ENCODE measurements at places on chromosomes 2 and 18.

DNA sequence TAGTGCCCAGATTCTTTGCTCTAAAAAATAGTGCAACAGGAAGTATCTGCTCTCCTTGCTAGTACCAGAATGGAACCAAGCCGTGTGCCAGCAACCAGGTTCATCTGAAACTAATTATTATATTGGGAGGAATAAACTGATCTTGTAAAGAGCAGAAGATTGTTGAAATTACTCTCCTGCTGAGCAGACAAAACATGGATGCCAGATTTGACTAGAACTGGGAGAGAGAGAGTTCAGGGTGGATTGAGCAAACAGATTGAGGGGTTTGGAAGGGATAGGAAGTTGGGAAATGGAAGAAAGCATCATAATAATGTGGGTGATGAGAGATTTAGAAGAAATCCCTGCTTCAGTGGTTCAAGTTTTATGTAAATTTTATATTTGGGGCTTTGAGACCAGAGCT, 160.1 kb upstream of the RASGRP3 start:
- no peak for DNase-seq

- no peak for DNase-seq
Observed at GRCh38 chr2:18800240-18800971, 211.0 kb upstream of the NT5C1B start.

DNA sequence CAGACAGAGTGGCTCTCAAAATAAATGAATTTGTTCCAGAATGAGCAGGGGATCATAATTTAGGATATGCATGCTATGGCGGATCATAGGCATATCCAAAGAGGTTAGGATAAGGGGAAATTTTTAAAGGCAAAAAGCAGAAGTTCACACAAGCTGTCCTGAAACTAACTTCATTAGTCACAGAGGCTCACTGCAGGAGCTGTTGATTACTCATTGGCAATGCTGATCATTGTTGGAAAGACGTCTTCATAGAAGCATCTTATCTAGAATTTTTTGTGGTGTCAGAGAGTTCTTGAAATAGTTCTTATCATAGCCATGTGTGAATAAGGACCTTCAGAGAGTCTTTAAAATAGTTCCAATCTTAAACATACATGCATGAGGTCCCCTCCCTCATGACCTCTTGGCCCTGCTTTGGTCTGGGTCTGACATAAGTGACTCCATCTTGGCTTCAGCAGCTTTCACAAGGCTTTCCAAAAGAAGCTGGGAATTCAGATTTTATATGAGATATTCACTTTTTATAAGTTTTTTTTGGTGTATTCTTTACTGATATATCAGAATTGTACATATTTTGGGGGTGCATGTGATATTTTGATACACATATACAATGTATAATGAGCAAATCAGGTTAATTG, 7.5 kb upstream of the CCDC195 start:
- DNase-seq: no peak

DNA sequence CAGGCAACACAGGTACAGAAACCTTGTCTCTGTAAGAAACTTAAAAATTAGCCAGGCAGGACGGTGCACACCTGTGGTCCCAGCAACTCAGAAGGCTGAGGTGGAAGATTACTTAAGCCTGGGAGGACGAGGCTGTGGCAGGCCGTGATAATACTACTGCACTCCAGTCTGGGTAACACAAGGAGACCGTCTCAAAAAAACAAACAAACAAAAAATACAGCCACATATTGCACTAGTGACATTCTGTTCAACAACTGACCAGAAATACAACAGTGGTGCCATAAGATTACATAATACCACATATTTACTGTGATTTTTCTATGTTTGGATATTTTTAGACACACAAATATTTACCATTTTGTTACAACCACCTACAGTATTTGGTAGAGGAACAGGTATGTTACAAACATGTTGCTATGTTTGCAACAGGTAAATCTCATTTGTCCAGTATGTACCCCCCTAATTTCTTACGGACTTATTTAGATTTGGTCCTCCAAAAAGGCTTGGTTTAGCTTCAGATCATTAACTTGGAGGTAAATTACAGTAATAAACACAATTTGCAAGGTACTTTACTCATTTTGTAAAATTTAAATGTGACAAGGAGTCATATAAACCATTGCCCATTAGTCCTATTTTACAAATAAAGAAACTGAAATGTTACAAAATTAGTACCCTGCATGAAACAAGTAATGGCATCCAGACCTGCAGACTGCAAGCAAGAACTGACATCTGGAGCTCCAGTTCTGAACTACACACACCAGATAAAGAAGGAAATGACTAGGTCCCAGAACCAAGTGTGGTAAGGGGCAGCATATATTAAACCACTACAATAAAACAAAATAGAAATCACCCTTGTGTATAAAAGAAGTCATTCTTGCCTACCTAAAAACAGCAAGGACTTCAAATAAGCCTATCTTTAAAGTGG, 36.8 kb downstream of the TRIP12 start:
- no peak for DNase-seq

- DNase-seq: no peak
Observed at GRCh38 chr18:55735969-55736368, 148.0 kb upstream of the TCF4 start.

DNA sequence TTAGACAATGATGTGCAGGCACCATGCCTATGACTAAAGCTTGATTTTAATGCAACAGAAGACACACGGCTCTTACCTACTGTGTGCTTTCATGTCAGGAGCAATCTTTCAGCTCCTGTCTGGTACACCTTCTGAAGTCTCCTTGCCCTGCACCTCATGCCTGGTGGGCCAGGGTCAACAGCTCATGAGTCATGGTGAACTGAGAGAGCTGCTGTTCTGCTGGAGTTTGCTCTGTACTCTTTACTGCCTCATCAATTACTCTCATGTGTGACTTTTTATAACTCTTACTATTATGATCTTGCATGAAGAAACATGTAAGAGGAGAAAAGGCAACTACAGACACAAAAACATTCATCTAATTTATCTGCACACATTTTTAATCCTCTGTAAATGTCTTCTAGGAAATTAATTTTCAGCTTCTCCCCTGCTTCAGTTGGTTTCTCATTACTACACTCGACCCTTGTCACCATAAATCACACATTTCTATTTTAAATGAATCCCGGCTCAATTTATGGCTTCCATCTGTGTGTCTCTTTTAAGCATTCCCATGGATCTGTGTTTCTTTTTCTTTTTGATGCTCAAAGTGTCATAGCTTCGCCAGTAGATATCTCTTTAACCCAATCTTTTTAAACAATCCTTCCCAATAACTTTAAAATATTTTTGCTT, 9.7 kb downstream of the SERPINB7 start:
- no peak for DNase-seq

GRCh38 chr18:55248495-55248894, 289.2 kb upstream of the CCDC68 start:
- peak; percentile 44 for DNase-seq

DNA sequence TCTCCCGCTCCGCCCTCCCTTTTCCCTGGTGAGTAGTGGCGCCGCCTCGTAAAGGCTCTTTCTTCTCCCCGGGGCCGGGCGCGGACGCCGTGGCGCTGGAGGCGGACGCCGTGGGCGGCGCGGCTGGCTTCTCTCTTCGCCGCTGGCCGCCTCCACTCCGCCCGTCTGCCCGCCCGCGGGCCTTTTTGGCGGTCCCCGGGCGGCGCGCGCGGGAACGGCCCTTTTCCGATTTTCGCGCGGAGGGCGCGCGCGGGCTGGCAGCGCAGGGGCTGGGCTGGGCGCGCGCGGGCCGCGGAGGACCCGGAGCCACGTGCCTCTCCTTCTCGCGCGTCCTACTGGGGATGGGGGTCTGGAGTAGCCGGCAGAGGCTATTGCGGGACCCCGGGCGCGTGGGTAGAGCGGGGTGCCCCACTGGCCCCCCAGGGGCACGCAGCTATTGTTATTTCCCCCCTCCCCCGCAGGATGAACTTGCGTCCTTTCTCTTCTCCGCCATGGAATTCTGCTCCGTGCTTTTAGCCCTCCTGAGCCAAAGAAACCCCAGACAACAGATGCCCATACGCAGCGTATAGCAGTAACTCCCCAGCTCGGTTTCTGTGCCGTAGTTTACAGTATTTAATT, 472 bp downstream of the SLC20A1 start:
- DNase-seq: no peak

GRCh38 chr2:92074549-92074898, 2796.7 kb upstream of the TEKT4 start:
- DNase-seq: no peak

GRCh38 chr2:139465789-139466188, 685.6 kb upstream of the NXPH2 start:
- no peak for DNase-seq

GRCh38 chr18:48364146-48364545, 45.0 kb downstream of the ZBTB7C start:
- DNase-seq: no peak

- DNase-seq: no peak
Observed at GRCh38 chr2:46160326-46160725, 136.9 kb upstream of the EPAS1 start.

DNA sequence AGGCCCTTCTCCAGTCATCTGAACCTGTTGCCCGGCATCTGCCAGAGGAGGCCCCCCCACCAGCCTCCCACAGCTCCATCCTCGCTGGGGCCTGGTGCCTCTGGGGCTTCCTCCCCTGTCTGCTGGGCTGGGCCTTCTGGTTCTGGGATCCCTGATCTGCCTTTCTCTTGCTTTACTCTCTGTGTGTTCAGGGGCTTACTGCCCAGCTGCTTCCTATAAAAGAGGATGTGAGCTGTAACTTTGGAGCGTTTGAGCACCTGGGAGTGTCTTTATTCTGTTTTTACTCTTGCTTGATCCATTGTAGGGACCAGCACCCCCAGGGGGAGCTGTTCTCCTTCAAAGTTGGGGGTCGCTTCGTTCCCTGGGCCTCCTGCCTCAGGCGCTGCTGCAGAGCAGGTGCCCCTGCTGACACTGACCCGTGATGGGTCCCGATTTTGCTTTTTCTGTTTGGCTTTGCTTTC, 23.1 kb upstream of the FAHD2A start:
- DNase-seq: no peak

GRCh38 chr2:218985325-218986091, 524 bp upstream of the FEV start:
- DNase-seq: no peak

- no peak for DNase-seq
Observed at GRCh38 chr18:31750273-31750672, 10.4 kb downstream of the SLC25A52 start.

DNA sequence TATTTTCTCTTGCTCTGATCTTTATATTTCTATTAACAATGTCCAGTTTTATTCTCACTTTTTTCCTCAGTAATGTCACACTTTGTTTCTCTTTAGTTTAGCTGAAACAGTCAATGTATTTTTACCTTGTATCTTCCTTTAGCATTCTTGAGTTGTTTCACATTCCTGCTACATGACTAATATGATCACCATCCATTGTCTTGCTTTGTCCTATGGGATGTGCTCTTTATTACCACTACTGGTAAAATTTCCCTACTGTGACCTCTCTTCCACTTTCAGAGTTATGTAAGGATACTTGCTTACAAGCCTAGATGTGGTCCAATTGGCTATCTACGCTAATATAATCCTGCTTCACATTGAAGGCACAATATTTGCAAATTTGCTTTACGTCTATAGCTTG, 457.9 kb downstream of the PIK3C3 start:
- no peak for DNase-seq

DNA sequence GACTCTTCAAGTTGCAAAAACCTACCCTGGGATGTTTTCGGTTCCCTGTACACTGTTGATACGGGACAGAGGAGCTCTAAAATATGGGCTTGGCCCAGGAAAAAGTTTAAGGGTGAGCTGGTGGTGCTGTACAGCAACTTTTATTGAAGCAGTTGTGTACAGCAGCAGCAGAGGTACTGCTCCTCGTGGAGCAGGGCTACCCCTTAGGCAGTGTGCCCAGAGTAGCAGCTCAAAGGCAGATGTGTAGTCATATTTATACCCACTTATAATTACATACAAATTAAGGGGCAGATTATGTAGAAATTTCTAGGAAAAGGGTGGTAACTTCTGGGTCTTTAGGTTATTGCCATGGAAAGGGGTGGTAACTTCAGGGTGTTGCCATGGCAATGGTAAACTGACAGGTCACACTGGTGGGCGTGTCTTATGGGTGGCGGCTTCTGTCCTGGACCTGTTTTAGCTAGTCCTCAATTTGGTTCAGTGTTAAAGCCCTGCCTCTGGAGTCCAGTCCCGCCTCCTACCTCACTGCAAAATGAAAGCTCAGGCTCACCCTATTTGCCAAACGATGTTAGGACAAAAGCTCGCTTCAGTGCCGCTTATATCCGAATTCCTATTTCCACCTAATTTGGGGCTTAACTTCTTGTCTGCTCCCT, 203.2 kb downstream of the ETAA1 start:
- no peak for DNase-seq

- DNase-seq: no peak
Observed at GRCh38 chr2:240460781-240461431, 25.4 kb downstream of the GPC1 start.

GRCh38 chr2:70954886-70955285, 19.2 kb downstream of the ATP6V1B1 start:
- DNase-seq: no peak

DNA sequence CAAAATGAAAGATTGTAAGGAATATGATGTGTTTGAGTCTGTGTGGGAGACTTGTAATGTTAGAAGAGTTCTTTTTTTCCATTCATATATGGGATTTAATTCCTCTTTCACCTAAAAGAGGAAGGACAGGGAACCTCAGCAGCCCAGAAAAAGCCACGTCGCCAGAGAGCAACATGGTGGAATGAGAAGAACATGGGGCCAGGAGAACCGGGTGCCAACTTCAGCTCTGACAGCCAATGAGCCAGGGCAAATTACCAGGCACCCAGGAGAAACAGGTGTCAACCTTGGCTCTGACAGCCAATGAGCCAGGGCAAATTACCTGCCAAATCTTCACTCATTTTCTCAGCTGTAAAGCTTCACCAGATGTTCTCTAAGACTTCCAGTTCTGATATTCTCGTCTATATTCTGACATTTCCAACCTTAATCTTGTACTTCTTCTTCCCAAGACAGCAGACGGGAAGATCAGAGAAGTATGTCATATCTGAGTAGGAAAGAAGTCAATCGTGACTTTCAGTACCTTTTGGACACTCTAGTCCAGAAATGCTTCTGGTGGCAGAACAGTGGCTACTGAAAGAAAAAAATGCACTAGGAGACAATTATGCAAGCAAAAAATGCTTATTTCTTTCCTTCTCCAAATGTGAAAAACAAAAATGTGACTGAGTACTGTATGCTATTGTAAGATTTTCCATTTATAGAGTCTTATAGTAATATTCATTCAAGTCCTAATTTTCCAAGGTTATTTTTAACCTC, 79.2 kb upstream of the COL5A2 start:
- DNase-seq: no peak

DNA sequence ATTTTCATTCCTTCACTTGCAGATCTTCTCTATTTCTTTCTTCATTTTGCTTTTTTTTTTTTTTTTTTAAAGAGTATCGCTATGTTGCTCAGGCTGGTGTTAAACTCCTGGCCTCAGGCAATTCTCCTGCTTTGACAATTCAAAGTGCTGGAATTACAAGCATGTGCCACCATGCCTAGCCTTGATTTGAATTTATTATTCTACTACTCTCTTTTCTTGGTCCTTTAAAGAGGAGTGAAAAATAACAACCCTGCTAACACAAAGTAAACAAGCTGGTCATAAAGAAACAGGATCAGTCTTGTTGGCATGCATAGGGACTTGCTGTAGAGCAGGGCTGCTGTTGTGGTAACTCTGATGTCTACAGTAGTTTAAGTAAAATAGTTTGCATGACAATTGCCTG, 1615.3 kb upstream of the ZEB2 start:
- DNase-seq: no peak

- DNase-seq: no peak
Observed at GRCh38 chr18:59902131-59902992, 2.6 kb downstream of the PMAIP1 start.

- no peak for DNase-seq
Observed at GRCh38 chr2:238774980-238775509, 72.8 kb upstream of the TWIST2 start.

- no peak for DNase-seq
Observed at GRCh38 chr2:18123211-18123570, 244.7 kb downstream of the KCNS3 start.

- DNase-seq: no peak
Observed at GRCh38 chr2:133848111-133848649, 279.9 kb upstream of the NCKAP5 start.
